T47D (cell line): ENCODE measurements at places on chromosomes 7 and 10.

DNA sequence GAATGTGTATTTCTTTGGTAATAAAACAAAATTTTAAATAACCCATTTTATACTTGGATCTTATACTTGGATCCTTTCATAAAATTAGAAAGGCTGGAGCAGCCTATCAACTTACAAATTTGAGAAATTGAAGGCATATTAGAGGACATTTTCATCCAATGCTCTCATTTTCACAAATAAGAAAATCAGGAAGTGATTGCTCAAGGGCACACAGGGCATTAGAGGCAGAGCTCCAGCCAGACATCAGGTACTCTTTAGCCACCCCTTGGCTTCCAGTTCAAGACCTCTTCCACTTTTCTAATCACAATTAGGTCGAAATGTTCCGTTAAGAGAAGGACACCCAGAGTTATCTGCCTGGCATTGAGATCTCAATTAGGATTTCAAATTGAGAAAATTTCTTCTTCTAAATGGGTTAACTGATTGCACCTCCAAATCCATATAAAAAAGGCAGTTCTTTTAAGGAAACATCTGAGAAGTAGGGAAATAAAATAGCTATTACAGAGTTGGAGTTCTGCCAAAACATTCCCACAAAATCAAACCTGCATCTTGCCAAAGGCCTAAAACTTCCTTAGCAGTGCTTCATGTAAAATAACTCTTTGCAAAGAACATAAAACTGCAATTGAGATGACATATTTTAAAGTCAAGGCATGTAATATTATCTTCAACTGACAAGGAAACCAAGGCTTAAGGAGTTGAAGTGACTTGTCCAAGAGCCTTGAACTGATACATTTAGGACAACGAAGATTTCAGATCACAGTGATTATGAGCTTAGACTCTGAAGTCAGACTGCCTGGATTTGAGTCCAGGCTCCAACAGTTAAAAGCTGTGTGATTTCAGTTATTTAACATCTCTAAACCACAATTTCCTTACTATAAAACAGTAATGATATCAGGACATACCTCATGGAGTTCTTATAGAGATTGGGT is 2.4 kb downstream of the ACTA2 start:
- DNase-seq: no peak

DNA sequence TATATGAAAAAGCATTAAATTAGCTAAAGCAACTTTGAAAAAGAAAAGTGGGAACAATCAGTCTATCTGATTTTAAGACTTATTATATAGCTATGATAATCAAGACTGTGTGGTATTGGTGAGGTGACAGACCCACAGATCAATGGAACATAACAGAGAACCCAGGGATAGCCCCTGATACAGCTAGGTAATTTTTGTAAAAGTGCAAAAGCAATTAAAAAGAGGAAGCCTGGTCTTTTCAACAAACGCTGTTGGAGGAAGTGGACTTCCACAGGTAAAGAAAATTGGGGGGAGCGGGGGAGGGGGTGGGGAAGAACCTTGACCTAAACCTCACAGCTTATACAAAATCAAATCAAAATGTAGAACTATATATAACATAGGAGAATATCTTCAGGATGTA is 45.4 kb downstream of the GNA12 start:
- DNase-seq: no peak

DNA sequence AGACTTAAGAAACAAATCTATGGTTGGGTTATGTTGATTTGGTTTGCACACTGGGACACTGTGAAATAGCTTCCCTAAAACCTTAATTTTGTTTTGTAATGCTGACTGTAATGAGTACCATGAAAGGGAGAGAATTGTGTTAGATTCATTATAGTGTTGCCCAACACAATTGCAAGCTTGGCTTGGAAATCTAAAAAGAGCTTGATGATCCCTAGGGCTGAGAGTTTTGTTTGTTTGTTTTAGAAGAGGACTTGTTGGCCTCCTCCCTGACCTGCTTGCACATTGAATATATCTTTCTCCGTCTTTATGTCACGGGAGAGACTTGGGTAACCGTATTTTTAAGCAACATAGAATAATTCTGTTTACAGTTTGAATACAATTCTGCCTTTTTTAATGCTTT is 410.1 kb downstream of the ARL4A start:
- no peak for DNase-seq

- no peak for DNase-seq
Measured at GRCh38 chr7:41828911-41829310, 126.0 kb upstream of the INHBA start.

DNA sequence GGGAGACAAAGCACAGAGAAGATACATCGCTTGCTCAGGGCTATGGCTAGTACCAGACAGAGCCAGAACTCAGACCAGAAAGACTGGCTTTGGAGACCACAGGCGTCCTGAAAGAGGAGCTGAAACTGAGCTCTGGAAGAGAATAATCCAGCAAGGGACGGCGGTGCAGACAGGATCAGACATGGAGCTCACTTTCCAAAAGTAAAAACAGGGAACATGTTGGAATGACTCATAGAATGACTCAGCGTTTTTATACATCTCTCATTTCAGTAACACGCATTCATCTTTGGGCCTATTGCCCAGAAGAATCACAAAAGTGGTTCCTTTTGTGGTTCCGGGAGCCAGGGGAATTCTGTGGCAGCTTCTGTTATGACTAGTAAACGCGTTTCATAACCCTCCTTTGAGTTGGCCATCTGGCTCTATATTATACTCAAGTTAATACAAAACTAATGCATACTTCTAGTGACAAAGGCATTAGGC is 37.2 kb downstream of the PLEKHS1 start:
- DNase-seq: peak; percentile 10

GRCh38 chr10:571688-572451 is 117.6 kb downstream of the DIP2C start:
- DNase-seq: no peak

DNA sequence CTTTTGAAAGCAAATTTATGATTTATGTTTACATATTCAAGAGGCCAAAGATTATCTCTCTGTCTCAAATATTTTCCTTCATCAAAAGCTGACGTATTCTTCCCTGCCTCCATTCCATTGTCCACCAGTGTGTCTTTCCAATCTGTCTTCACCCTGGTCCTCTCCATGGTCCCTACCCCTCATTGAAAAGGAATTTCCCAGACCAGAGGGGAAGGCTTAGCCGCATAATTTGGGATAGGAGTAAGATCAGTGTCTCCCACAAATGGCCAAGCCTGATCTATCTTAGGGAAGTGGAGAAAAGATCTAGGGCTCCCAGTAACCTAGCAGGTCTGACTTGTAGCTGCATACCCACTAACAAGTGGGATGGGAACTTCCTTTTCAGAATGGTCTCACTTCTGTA is 46.3 kb upstream of the ZNF800 start:
- DNase-seq: no peak

GRCh38 chr7:127066974-127067373 is 185.8 kb downstream of the GRM8 start:
- no peak for DNase-seq

DNA sequence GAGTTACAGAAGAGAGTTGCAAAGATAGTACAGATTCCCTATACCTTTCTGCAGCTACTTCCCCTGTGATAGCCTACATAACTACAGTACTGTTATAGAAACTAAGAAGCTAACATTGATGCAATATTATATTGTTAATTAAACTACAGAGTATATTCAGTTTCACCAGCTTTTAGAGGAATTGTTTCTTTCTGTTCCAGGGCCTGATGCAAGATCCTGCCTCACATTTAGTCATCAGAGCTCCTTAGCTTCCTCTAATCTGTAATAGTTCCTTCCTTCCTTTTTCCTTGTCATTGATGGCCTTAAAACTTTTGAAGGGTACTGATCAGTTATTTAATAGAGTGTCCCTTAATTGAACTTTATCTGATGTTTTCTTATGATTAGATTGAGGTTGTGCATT is 56.8 kb downstream of the SDHAF3 start:
- no peak for DNase-seq

DNA sequence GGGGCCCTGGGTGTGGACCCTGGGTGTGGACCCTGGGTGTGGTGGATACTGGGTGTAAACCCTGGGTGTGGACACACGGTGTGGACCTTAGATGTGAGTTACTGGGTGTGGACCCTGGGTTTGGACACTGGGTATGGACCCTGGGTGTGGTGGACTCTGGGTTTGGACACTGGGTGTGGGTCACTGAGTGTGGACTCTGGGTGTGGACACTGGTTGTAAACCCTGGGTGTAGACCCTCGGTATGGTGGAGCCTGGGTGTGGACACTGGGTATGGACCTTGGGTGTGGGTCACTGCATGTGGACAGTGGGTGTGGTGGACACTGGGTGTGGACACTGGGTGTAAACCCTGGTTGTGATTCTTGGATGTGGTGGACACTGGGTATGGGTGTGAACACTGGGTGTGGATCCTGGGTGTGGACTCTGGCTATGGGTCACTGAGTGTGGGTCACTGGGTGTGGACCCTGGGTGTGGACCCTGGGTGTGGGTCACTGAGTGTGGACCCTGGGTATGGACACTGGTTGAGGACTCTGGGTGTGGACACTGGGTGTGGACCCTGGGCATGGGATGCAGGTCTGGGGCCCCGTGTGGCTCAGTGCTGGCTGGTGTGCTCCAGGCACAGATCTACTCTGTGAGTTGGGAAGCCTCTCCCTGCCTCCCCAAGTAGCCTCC is 356.2 kb downstream of the GLRX3 start:
- DNase-seq: no peak

- DNase-seq: no peak
Measured at GRCh38 chr10:121589553-121589952, 8.7 kb downstream of the FGFR2 start.

DNA sequence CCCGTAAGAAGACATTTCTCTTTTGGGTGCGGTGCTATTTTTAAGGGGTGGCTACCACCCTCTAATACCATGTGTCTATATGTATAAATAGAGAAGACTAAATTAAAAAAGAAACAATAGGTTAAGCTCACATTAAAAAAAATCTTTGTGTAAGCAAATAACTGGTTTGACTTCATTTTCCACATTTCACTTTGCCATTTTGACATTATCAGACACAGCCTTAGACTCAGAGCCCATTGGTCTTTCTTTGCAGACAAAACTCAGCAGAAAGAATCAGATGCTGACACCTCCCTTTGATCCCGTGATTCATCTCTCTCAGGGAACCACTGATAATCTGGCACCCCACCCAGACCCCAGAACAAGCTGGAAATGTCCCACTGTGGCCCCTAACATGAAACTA is 74.5 kb downstream of the EMX2 start:
- peak; percentile 49 for DNase-seq

DNA sequence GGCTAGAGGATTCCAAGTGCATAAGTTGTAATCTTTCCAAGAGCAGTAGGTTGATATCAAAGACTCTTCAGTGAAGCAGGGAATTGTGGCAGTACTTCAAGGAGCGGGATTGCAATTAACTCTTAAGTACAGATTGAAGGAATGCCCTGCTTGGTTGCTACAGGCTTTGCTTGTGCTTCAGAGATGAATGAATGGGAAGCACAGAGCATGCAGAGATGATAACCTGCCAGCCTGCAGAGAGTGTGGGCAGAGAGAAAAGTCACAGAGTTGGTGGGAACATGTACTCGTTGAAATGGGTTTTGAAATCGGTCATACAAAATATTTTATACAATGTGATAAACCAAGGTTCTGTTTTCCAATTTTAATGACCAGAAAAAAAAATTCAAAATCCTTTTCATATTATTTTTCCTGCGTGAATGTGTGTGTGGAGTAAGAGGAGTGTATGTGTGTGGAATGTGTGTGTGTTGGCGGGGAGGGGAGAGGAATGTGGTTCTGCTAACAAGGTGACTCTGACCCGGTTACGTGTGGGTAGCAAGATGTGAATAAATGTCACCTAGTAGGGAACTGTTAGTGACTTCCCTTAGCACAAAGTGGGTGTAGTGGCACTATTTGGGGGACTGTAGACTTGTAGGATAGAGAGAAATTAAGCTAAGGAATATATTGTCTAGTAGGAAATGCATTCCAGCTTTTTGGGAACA is 697.8 kb downstream of the GATA3 start:
- peak; percentile 84 for DNase-seq

GRCh38 chr10:4819067-4819466 is 6.9 kb upstream of the AKR1E2 start:
- no peak for DNase-seq

DNA sequence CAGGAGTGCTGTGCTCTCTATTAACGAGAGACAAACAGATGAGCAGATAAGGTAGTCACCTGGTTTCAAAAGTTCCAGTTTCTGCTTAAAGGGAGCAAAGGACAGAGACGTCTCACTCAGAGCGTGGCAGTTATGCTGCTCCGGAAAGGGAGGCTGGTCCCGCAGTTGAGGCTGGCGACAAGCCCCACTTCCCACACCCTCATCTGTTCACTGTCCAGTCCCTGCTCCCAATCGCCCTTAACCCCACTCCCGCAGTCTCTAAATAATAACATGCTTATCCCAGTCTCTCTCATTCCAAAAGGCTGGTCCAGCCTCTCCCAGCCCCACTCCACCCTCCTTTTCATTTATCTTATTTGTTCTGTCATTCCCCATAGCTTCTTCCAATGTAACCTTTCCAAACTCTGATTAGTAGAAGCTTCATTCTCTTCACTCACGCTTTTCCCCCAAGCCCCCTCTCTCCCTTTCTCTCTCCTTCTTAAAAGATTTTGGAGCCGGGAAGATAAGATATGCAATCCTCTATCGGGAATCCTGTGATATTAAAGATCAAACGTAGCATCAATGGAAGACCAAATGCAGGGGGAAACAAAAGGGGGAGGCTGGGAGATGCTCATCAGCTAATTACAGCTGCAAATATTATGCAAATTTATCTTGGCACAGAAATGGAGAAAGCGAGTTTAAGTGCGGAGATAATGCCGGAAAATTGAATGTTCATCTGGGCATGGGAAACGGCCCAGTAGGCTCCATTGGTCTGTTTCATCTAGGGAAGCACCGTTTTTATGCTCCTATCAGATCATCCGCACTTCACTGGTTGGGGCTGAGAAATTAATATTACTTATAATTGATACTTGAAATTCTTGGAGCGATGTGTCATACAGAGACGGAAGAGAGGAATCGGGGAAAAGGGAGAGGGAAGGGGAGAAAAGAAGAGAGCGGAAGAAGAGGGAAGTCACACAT is 16.3 kb upstream of the GATA3 start:
- DNase-seq: no peak

- no peak for DNase-seq
Measured at GRCh38 chr10:104059364-104059763, 26.3 kb downstream of the COL17A1 start.

DNA sequence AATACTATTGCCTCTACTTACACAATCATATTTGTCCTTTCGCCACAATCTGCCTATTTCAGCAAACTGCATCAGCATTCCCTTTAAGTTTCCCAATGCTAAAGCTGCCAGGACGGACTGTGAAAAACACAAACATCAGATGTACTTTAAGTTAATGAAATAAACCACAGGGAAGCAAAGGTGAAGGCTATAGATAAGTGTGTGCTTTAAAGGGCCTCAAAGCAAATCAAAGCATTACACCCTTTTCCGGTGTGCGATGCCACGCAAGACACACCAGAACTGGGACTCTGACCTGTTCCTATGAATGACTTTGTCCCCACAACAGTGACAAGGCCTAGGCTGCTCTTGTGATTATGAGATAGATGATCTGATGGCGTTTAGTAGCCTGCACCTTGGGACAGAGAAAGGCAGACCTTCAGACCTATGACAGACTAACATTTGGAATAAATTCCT is 23.4 kb downstream of the SLC26A3 start:
- DNase-seq: no peak

DNA sequence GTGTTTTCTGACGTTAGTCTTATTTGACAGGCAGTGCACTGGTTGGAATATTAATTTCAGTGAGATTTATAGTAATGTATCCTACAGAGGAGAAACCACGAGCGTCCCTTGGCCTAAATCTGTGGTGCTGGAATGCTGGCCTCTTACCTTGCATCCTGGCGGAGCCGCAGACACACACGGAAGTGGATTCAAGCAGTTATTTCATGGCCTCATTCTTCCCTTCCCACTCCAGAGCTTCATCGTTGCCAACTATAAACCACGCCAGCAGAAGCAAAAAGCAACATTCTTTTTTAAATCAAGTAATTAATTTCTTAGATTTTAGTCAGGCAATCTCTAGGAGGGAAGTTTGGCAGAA is 13.1 kb downstream of the WIPI2 start:
- no peak for DNase-seq
